Chondrocyte (in vitro differentiated cells): ENCODE measurements at places on chromosomes 6 and 20. TPM values are rescaled to one million over a fixed set of nuclear protein-coding genes. Genes with fewer than 3 reads are reported as not detected.

SOBP gene
- 6.6 to 9.8 TPM (median 6.7 TPM) in 3 replicates for total RNA-seq

PRND gene
- not detected in 3 replicates for total RNA-seq

DNA sequence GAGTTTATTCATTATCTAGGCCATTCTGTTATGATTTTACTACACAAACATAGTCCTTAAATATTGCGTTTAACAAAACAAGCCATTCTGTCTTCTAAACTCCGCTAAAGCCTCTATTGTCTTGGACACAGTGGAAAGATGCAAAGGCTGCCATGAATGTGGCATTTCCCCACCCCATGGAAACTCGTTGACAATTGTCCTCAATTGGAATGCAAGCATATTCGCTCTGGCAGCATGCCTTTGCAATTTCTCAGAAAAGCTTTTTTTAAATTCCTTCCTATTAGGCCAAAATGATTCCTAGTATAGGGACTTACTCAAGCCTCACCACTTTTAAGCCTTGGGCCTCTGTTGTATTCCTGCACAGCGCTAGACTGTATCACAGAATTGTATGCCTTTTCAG is 22.8 kb downstream of the OR2A4 start:
- H3K27ac ChIP-seq = no peak overlapping the region
- no peak for DNase-seq
- H3K4me1 ChIP-seq = peaks cover 7% of the 10 kb centered on the region
- H3K27me3 ChIP-seq = peaks cover 2% of the 10 kb centered on the region

- H3K27me3 ChIP-seq = no peaks in the 10 kb centered on the region
- H3K4me3 ChIP-seq = no peak overlapping the region
- H3K27ac ChIP-seq = no peak overlapping the region
- no peak for DNase-seq
- no peaks in the 10 kb centered on the region for H3K36me3 ChIP-seq
Measured at GRCh38 chr20:14821251-14821650, 483.8 kb upstream of the FLRT3 start.

DNA sequence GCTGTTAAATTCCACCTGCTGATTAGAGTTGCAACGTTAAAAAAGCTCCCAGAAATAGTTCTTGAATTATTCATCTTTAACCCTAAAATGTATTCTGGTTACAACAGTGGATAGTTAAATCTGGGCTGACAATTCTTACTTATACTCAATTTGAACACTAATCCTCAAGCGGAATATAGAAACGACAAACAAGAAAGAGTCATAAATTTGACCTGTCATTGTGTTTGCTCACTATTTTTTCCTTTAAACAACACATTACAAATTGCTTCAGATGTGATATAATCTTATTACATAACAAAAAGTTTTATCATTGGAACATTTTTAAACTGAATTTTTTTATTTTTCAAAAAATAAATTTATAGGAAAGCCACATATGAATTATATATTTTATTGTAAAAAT is 104.5 kb upstream of the RNF217 start:
- H3K4me3 ChIP-seq = no peak overlapping the region
- no peaks in the 10 kb centered on the region for H3K27me3 ChIP-seq
- no peaks in the 10 kb centered on the region for H3K36me3 ChIP-seq
- no peak for DNase-seq
- no peak overlapping the region for H3K27ac ChIP-seq

GRCh38 chr20:1010659-1011058 is 8.5 kb upstream of the RSPO4 start:
- no peaks in the 10 kb centered on the region for H3K4me1 ChIP-seq
- H3K36me3 ChIP-seq = no peaks in the 10 kb centered on the region
- no peak overlapping the region for H3K4me3 ChIP-seq
- no peak for DNase-seq
- H3K27ac ChIP-seq = no peak overlapping the region

RBPJL gene
- not detected in 3 replicates for total RNA-seq

MDFI gene
- total RNA-seq = 31.8 to 62.6 TPM (median 33.7 TPM) in 3 replicates

GRCh38 chr20:62393335-62393665 is 6.4 kb downstream of the RPS21 start:
- no peak overlapping the region for H3K27ac ChIP-seq
- H3K4me3 ChIP-seq = no peak overlapping the region
- peaks cover 10% of the 10 kb centered on the region for H3K4me1 ChIP-seq
- peaks cover 9% of the 10 kb centered on the region for H3K36me3 ChIP-seq
- H3K27me3 ChIP-seq = no peaks in the 10 kb centered on the region

LAMA2 gene
- total RNA-seq = 1.9 to 9.8 TPM (median 2.5 TPM) in 3 replicates

SLC17A1 gene
- not detected in 3 replicates for total RNA-seq

ABHD16B gene
- not detected in 3 replicates for total RNA-seq

DNA sequence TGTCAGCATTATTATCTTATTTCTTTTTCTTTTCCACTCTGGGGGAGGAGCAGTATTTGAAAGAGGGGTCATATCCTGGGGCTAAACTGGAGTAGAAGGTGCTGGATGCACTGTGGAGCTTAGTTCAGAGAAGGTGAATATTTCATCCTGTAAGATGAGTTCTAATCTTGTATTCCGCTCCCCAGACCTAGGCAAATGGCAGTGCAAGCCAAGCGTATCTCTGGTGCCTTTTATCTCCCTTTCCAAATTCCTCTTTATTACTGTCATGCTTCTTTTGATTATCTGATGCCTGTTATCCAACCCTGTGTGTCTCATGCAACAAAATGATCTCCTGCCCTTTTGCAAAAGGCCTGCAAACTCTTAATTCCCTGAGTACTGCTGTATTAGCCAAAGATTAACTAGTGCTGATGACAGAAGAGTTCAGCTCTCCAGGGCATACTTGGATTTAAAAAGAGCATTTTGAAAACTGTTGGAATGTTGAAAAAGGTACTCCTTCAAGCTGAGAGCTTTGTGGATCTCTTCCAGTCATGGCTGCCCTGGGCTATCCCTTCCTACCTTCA is 138.0 kb downstream of the CARMIL1 start:
- no peaks in the 10 kb centered on the region for H3K27me3 ChIP-seq
- no peak overlapping the region for H3K27ac ChIP-seq
- H3K4me3 ChIP-seq = no peak overlapping the region
- H3K36me3 ChIP-seq = peaks cover 1% of the 10 kb centered on the region
- H3K4me1 ChIP-seq = peaks cover 59% of the 10 kb centered on the region

DNA sequence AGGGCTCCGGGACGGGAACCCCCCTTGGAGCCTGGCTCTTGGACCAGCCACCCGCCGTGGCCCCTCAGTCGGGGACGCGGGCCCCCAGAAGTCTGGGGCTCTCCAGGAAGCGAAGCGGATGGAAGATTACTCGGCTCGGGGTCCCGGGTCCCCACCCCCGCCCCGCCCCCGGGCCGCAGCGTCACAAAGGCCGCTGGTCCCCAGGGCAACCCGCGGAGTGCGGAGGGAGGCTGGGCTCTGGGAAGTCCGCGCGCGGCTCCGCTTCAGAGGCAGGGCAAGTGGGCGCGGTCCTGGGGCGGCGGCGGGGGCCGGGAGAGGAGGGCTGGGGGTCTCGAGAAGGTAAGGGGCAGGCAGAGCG is at the start of gene FNDC11:
TSS of gene FNDC11 (plus strand) at position 227 of the 358 bp plus-strand sequence. CDS start 1,505 bp downstream, outside the sequence.
- H3K36me3 ChIP-seq = no peaks in the 10 kb centered on the region
- no peak for DNase-seq
- H3K4me3 ChIP-seq = peak within 1 kb of the TSS; percentile 59
- no peaks in the 10 kb centered on the region for H3K4me1 ChIP-seq
- H3K27ac ChIP-seq = no peak within 1 kb of the TSS

- no peak overlapping the region for H3K27ac ChIP-seq
- H3K27me3 ChIP-seq = no peaks in the 10 kb centered on the region
- H3K36me3 ChIP-seq = peaks cover 1% of the 10 kb centered on the region
- peaks cover 18% of the 10 kb centered on the region for H3K4me1 ChIP-seq
- H3K4me3 ChIP-seq = no peak overlapping the region
Measured at GRCh38 chr6:73727114-73727513, 31.1 kb downstream of the CD109 start.

DNA sequence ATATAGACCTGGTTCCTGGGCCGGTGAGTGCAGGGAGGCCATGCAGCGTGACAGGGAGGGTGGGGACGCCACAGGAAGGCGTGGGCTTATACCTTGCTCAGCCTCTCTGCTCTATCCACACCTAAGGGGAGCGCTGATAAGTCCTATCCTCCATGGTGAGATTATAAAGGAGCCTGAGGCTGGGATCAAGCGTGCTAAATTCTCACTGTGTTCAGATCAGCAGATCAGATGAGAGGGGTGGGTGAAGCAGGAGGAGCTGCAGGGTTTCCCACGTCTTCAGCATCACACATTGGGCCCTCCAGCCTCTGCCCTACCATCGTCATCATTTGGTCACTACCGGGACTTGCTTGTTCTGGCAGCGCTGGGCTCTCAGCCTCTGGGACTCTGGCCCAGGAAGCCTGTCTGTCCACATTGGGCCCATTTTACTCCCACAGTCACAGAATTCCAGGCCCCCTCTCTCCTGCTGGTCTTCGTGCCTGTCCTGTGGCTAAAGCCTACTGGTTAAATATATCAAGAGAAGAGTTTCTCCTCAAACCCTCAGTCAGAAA is 29.1 kb upstream of the PDE10A start:
- no peaks in the 10 kb centered on the region for H3K27me3 ChIP-seq
- H3K27ac ChIP-seq = no peak overlapping the region
- H3K4me1 ChIP-seq = peaks cover 33% of the 10 kb centered on the region
- H3K4me3 ChIP-seq = no peak overlapping the region
- peaks cover 2% of the 10 kb centered on the region for H3K36me3 ChIP-seq
- DNase-seq = no peak

PRL gene
- total RNA-seq = not detected in 3 replicates

- H3K4me1 ChIP-seq = peaks cover 23% of the 10 kb centered on the region
- H3K4me3 ChIP-seq = no peak overlapping the region
- DNase-seq = no peak
- peaks cover 4% of the 10 kb centered on the region for H3K36me3 ChIP-seq
- H3K27me3 ChIP-seq = no peaks in the 10 kb centered on the region
Measured at GRCh38 chr6:21885111-21885510, 291.6 kb downstream of the SOX4 start.

DNA sequence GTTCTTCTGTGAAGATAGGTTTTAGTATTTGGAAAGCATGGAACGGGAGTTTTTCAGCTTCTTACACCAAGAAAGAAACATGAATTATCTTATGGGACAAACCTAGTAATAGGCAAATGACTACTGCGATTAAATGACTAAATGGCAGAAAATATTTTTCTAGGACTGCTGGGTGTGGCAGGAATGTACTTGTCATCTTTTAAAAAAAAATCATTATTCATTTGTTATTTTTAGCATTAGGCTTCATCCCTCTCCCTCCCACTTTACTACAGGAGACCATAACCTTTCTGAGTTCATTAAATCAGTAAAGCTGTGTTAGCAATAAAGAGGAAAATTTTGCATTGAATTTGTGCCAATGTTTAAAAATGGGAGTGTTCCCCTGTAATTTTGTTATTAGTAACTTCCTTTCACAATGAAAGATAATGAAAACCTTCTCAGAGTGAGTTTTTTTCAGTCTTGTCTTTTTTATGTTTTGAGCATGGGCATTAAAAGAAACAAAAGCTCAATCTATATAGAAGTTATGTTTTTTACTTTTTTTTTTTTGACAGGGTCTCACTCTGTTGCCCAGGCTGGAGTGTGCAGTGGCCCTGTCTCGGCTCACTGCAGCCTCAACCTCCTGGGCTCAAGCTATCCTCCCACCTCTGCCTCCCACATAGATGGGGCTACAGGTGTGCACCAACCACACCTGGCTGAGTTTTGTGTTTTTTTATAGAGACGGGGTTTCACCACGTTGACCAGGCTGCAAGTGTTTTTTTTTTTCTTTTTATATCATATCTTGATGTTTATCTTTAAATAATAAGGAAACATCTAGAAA is 105.6 kb upstream of the CLDN20 start:
- no peaks in the 10 kb centered on the region for H3K36me3 ChIP-seq
- H3K27ac ChIP-seq = peak overlapping the region; percentile 92
- no peak overlapping the region for H3K4me3 ChIP-seq
- H3K4me1 ChIP-seq = peaks cover 53% of the 10 kb centered on the region

DACT2 gene
- 1.4 to 4.6 TPM (median 4.5 TPM) in 3 replicates for total RNA-seq

SCUBE3 gene
- total RNA-seq = 32.7 to 96.6 TPM (median 93.0 TPM) in 3 replicates

DNA sequence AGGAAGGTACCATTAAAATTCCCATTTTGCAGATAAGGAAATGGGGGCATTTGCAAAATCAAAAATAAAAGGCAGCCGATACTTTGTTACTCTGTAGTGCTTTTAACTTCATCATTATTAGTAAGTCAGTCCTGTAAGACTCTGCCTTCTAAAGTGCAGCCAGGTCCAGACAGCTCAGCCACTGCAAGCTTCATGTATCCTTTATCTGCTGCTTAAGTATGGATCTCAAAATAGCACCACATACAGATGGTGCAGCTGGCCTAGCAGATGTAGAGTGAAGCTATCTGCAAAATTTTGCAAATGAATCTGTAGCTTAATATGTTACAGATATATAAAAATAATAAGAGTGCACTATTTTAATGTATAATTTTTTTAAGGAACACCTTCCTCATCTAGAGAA is 53.4 kb downstream of the NUS1 start:
- no peak overlapping the region for H3K4me3 ChIP-seq
- H3K27ac ChIP-seq = no peak overlapping the region
- no peaks in the 10 kb centered on the region for H3K4me1 ChIP-seq
- H3K36me3 ChIP-seq = no peaks in the 10 kb centered on the region
- peaks cover 12% of the 10 kb centered on the region for H3K27me3 ChIP-seq
